ENCODE measurements at places on chromosomes 11 and 22. TPM values are rescaled to one million over a fixed set of nuclear protein-coding genes. Genes with fewer than 3 reads are reported as not detected.

DNA sequence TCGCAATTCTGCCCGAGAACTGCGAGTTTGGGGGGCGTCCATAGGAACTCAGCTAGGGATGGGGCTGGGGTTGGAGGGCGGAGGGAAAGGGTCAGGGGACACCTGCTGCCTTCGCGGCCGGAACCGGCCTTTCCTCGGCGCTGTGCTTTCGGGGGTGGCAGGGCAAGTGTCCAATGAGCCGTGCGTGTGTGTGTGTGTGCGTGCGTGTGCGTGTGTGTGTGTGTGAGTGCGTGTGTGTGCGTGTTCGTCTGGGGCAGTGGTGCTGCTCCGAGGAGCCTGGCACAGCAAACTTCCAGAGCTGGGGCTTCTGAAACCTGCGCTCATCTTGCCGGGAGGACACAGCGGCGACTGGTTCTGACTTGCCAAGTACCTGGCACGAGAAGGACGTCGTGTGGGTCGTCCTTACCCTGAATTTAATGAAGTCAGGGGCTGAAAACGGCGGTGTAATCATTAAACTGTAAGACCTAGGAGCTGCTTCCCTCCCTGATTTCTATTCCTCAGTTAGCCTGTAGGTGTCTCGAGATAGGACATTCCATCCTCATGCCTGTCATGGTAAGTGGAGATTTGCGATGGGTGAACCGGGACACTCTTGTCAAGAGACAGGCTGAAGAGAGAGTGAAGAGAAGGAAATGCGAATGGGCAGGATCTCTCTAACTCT lies 27.0 kb upstream of the AMOTL1 start:
- DNase-seq: no peak

DNA sequence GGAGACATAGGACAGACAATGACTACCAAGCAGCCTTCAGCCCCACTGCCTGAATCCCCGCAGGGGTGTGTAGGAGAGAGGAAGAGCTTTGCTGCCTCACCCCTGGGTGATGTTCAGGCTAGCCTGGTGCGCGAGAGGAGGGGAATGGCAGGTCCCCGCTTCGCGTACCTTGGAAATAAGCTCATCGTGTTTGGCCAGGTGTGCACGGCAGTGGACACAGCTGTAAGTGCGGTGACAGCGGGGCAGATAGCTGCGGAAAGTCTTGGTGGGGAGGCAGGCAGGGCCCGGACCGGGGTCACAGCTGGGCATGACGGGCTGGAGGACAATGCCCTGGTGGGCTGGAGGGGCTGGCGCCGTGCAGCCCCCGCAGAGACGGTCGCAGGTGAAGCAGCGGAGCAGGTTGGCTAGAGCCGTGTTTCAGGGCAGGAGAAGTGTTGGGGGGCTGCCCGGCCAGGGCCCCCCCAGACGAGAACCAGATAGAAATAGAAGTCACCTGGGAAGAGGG lies 2.9 kb downstream of the YPEL4 start:
- no peak for DNase-seq

Gene SIPA1
- 29.7 TPM for total RNA-seq

Gene PLEKHA7
- 77.1 TPM for total RNA-seq
